Fibroblast of lung (primary cell): ENCODE measurements at places on chromosomes 7 and 10.
A peak's percentile ranks its signal among the peaks of the same experiment; 100 is the strongest.

DNA sequence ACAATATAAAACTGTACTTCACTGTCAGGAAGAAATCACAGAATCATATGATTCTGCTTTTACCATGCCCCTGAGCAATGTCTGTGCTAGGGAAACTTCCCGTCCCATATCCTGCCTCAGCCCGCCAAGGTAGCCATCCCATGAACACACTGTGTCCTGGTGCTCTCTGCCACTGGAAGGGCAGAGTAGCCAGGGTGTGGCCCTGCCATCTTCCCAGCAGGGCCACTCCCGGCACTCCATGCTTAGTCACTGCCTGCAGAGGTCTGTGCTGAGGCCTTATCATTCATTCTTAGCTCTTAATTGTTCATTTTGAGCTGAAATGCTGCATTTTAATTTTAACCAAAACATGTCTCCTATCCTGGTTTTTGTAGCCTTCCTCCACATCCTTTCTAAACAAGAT lies 31.8 kb downstream of the AP3M1 start:
- peak; percentile 24 for DNase-seq

- no peak for DNase-seq
Observed at GRCh38 chr10:48296576-48297098, 9.8 kb upstream of the MAPK8 start.

GRCh38 chr7:30005464-30005863 lies 15.9 kb upstream of the SCRN1 start:
- no peak for DNase-seq

GRCh38 chr7:45459476-45459875 lies 114.7 kb upstream of the ADCY1 start:
- DNase-seq, result no peak

DNA sequence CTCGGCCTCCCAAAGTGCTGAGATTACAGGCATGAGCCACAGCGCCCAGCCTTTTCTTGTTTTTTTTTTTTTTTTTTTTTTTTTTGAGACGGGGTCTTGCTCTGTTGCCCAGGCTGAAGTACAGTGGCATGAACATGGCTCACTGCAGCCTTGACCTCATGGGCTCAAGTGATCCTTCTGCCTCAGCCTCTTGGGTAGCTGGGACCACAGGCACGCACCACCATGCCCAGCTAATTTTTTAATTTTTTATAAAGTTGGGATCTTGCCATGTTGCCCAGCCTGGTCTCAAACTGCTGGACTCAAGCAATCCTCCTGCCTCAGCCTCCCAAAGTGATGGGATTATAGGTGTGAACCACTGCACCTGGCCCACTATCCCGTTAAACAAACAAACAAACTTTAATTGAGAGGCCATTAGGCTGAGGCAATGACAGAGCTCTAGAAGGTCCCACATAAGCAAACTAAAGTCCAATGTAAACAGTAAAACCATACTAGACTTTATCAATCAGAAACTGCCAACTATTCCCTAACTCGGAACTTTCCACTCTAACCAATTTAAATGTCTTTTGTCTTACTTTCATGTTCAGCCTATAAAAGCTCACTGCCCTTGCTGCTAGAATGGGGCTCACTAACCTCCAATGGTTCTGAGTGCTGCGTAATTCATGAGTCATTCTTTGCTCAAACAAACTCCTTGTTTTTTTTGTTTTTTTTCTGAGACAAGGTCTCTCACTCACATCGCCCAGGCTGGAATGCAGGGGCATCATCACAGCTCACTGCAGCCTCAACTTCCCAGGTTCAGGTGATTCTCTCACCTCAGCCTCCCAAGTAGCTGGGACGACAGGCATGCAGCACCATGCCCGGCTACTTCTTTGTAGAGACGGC lies 1.9 kb downstream of the DHX32 start:
- peak; percentile 96 for DNase-seq

DNA sequence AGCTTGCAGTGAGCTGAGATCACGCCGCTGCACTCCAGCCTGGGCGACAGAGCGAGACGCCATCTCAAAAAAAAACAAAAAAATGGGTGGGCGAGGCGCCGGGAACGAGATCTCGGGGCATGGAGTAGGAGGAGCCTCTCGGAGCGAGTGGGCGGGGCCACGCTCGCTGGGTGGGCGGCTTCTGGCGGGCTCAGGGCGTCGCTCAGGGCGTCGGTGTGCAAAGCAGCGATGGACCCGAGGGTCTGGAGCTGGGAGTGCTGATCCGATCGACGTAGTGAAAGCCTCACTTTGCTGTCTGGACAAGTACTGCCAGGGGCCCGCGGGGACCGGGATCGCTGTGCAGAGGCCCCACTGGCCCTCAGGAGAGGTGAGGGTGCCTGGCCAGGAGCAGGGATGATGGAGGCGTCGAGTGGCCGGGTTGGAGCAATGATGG lies 22.6 kb upstream of the AMZ1 start:
- DNase-seq, result no peak

DNA sequence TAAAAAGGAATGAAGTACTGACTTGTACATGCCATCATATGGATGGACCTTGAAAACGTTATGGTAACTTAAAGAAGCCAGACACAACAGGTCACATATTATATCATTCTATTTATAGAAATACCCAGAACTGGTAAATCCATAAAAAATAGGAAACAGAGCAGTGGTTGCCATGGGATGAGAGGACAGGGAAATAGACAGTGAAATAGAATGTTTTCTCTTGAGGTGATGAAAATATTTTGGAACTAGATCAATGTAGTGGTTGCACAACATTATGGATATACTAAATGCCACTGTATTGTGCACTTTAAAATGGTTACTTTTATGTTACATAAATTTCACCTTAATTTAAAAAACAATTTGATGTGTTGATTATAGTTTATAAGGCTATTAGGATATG lies 318.5 kb downstream of the THSD7A start:
- DNase-seq, result no peak

- DNase-seq, result no peak
Observed at GRCh38 chr7:151936207-151936606, 20.0 kb upstream of the GALNTL5 start.

DNA sequence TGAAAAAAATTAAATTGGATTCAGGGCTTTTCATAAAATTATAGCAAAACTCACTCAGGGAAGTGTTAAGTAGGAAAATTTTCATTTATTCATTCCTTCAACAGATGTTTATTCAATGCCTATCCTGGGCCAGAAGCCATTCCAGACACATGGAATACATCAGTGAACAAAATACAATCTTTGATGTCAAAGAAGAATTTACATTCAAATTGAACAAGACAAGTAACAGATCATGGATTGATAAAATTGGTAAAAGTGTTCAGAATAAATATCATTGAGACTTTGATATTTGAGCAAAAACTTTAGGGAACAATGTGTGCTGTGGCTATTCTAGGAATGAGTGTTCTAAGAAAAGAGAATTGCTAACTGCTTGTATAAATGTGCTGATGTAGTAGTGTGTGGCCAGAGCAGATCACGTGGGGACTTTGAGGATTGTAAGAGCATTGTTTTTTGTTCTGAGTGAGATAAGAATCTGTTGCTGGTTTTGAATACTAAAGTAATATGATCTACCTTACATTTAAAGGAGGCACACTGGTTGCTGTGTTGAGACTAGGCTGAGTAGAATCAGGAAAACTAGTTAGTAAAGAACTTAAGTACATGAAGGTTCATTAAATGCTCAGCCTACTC lies 957.2 kb downstream of the PCDH15 start:
- peak; percentile 52 for DNase-seq

DNA sequence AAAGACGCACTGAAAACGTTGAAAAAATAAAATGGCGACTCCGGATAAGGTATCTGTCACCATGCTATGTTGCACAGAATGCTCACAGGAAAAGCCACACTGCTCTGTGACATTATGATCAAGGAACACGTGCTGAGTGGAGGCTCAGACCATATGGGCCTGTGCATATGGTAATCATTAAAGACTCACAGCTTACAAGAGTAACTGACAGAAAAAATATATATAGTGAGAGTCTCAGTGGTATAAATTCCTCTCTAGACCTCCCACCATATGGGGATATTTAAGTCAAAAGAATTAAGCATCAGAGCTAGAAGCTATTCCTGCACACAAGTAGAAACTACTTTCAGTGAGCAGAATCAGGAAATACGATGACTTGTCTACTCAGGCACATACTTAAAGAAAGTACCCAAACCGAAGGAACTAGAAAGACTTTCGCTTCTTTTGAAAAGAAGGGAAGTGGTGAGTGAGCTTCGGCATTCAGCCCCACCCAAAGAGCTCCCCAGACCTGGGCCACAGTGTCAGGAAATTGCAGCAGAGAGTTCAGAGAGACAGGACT lies 65.1 kb upstream of the MPP7 start:
- no peak for DNase-seq

DNA sequence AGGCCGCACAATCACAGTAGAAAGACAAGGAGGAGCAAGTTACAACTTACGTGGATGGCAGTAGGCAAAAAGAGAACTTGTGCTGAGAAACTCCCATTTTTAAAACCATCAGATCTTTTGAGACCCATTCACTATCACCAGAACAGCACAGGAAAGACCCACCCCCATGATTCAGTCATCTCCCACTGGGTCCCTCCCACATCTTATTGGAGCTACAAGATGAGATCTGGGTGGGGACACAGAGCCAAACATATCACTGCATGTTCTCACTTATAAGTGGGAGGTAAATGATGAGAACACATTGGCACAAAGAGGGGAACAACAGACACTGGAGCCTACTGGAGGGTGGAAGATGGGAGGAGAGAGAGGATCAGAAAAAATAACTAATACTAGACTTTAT lies 32.4 kb downstream of the NOLC1 start:
- no peak for DNase-seq

GRCh38 chr10:112811741-112812551 lies 138.1 kb upstream of the TCF7L2 start:
- DNase-seq, result peak; percentile 93

DNA sequence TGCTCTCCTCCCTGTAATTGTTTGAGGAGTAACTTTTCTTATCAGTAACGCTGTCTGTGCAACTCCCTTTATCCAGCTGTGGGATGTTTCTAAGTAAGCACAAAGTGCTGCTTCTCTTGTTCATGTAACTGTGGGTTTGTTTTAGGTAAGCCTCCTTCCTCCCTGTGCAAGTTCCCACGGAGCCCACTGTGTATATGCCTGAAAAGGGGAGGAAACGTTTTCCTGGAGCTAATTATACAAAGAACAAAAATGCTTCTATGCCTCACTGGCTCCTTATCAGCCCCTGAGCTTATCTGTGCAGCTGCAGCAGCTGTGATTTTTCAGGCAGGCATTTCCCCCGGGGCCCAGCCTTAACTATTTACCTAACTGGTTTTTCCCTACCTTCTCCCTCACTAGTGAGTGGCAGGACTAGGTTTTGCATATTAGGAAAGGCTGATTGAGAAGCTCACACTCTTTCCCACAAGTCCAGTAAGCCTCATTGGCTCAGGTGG lies 593.4 kb upstream of the GHITM start:
- peak; percentile 80 for DNase-seq

DNA sequence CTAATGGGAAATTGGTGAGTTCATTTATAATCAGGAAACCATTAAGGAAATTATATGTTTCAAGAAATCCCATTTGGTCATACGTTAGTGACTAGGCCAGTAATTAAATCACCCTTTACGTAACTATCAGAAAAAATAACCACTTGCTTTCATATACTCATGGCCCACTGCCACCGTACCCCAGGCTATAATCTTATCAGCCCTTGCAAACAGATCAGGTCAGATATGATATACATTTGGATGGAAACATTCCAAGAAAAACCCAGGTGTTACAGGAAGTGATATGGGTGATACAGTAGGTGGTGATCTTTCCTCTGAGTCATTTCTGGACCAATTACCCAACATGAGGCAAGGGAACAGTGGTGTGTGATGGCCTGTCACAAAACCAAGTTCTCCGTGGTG lies 481.0 kb upstream of the SEMA3A start:
- DNase-seq, result peak; percentile 39

GRCh38 chr10:19815036-19815730 lies 1.0 kb upstream of the PLXDC2 start:
- peak; percentile 39 for DNase-seq

DNA sequence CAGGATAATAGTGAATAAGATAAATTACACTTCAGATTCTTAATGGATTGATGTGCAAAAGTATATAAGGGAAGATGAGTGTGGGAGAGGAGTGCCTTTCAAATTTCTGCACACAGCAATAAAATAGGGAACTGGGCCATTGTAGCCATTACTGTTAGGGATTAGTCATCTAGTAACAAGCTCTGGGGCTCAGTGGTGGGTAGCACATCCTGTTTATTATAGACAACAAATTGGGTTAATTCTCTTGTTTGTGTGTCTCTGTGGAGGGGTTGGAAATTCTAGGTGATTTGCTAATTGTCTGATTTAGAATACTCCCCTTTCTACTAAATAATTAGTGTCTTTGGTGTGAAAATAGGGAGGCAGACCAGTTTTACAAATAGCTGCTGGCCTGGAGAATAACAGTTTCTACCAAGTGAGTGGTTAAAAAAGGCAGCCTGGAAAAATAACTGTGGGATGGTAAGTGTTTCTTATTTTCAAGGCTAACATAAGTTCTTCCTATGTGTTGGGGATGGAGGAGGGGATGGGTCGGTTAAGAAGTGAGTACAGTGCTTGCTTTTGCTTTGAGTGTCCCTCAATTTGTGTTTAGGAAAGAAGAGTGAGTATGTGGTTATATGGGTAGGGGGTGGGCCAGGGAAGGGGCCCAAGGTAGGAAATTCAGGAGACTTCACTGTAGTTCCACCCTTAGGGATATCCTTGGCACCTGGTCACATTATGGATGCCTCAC lies 43.3 kb upstream of the TMEM248 start:
- peak; percentile 8 for DNase-seq

- DNase-seq, result no peak
Observed at GRCh38 chr10:50316174-50316573, 64.9 kb upstream of the ASAH2 start.

DNA sequence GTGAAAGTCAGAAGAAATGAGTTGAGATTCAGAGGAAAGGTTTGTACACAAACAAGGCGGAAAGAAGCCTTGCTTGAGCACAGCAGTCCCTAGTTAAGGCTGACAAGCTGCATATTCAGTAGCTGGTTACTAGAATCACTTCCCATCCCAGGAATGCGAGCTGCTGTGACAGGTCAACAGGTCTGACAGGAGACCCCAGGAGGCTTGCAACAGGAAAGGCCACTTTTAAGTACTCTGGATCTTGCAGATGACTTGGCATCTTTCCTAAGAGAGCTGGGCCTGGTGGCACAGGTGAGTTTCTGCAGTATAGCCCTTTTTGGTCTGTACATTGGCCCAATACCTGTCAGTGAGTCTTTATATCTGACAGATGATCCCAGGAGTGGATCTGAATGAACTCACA lies 35.7 kb upstream of the UNC5B start:
- DNase-seq, result no peak

- no peak for DNase-seq
Observed at GRCh38 chr10:31421322-31421721, 102.3 kb downstream of the ZEB1 start.

- DNase-seq, result no peak
Observed at GRCh38 chr7:8277394-8277982, 15.5 kb upstream of the ICA1 start.

- peak; percentile 84 for DNase-seq
Observed at GRCh38 chr10:18214691-18215563, 74.7 kb downstream of the CACNB2 start.

- DNase-seq, result no peak
Observed at GRCh38 chr7:29623973-29624372, 60.3 kb downstream of the PRR15 start.

- DNase-seq, result no peak
Observed at GRCh38 chr7:20310301-20310700, 20.4 kb upstream of the ITGB8 start.
